Aorta (tissue), 5 donors: ENCODE measurements at places on chromosomes 3 and 15. TPM values are rescaled to one million over a fixed set of nuclear protein-coding genes. Genes with fewer than 3 reads are reported as not detected.

RAB6B gene
- 12.0 TPM for total RNA-seq

GRCh38 chr3:99191186-99191585 lies 289.7 kb upstream of the DCBLD2 start:
- H3K4me1 ChIP-seq: no peaks in the 10 kb centered on the region
- no peaks in the 10 kb centered on the region for H3K36me3 ChIP-seq
- DNase-seq: no peak
- H3K4me3 ChIP-seq: no peak overlapping the region
- H3K27ac ChIP-seq: no peak overlapping the region

- no peaks in the 10 kb centered on the region for H3K4me1 ChIP-seq
- peak; percentile 70 for DNase-seq
- H3K4me3 ChIP-seq: no peak overlapping the region
- no peaks in the 10 kb centered on the region for H3K27me3 ChIP-seq
- no peaks in the 10 kb centered on the region for H3K36me3 ChIP-seq
Observed at GRCh38 chr3:196688349-196688748, 23.7 kb downstream of the CEP19 start.

GRCh38 chr3:149197669-149198068 lies 24.0 kb downstream of the CP start:
- no peaks in the 10 kb centered on the region for H3K36me3 ChIP-seq
- no peak overlapping the region for H3K27ac ChIP-seq
- H3K4me3 ChIP-seq: no peak overlapping the region
- no peaks in the 10 kb centered on the region for H3K27me3 ChIP-seq
- H3K4me1 ChIP-seq: no peaks in the 10 kb centered on the region

GRCh38 chr3:117651246-117651645 lies 941.7 kb downstream of the TUSC7 start:
- no peaks in the 10 kb centered on the region for H3K27me3 ChIP-seq
- no peak for DNase-seq
- H3K27ac ChIP-seq: no peak overlapping the region
- no peak overlapping the region for H3K4me3 ChIP-seq
- no peaks in the 10 kb centered on the region for H3K4me1 ChIP-seq
- no peaks in the 10 kb centered on the region for H3K36me3 ChIP-seq

GRCh38 chr3:48014358-48014757 lies 1.9 kb downstream of the MAP4 start:
- peak overlapping the region; percentile 65 for H3K27ac ChIP-seq
- no peaks in the 10 kb centered on the region for H3K27me3 ChIP-seq

- no peak overlapping the region for H3K4me3 ChIP-seq
- no peak overlapping the region for H3K27ac ChIP-seq
- H3K27me3 ChIP-seq: no peaks in the 10 kb centered on the region
- peaks cover 7% of the 10 kb centered on the region for H3K4me1 ChIP-seq
- peak; percentile 55 for DNase-seq
- no peaks in the 10 kb centered on the region for H3K36me3 ChIP-seq
Observed at GRCh38 chr3:69082805-69083204, 1.9 kb upstream of the ARL6IP5 start.

DNA sequence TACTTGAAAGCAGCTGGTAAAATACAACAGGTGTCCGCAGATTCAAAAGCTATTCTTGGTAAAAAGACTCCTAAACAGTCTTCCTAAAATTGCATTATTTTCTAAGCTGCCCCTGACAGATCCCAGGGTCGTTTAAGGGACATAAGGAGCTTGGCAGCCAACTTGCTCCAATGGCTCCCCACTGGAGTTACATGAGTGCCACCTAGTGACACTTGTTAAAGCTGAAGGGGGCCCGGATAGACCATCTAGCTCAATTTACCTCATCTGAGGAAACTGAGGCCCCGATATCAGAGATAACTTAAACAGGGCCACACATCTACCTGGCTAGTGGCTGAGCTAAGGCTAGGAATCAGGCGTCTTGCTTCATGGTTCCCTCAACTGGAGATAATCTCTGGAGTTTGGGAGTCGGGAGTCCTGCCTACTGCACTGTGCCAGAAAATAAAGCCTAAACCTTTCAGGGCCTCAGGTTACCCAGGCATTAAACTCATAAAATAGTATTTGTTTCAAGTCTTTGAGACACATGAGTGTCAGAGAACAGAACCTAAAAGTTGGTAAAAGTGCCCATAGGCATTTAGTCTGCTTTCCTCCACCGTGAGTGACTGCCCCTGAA lies 6.5 kb upstream of the TBC1D23 start:
- no peak for DNase-seq
- H3K27me3 ChIP-seq: no peaks in the 10 kb centered on the region
- H3K4me1 ChIP-seq: no peaks in the 10 kb centered on the region
- no peaks in the 10 kb centered on the region for H3K36me3 ChIP-seq

GRCh38 chr15:96687388-96688107 lies 357.0 kb downstream of the NR2F2 start:
- no peak for DNase-seq
- no peak overlapping the region for H3K4me3 ChIP-seq
- H3K4me1 ChIP-seq: no peaks in the 10 kb centered on the region
- H3K27ac ChIP-seq: no peak overlapping the region
